ENCODE measurements at places on chromosomes 2 and 18.

GRCh38 chr2:36423172-36423571 is 67.6 kb downstream of the CRIM1 start:
- no peak for DNase-seq

DNA sequence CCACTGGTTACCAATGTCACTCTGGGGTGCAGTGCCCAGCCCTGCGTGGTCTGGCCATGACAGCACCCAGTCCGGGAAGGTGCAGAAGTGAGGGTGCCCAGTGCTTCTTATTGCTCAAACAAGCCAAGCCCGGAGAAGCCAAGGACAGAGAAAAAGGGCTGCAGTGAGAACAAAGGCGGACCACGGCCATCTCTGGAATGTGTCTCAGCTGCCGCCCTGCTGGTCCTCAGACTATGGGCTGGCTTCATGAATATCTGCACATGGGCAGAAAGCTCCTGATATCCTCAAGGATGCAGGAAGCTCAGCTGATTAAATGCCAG is 28.7 kb downstream of the COPS9 start:
- DNase-seq: no peak

DNA sequence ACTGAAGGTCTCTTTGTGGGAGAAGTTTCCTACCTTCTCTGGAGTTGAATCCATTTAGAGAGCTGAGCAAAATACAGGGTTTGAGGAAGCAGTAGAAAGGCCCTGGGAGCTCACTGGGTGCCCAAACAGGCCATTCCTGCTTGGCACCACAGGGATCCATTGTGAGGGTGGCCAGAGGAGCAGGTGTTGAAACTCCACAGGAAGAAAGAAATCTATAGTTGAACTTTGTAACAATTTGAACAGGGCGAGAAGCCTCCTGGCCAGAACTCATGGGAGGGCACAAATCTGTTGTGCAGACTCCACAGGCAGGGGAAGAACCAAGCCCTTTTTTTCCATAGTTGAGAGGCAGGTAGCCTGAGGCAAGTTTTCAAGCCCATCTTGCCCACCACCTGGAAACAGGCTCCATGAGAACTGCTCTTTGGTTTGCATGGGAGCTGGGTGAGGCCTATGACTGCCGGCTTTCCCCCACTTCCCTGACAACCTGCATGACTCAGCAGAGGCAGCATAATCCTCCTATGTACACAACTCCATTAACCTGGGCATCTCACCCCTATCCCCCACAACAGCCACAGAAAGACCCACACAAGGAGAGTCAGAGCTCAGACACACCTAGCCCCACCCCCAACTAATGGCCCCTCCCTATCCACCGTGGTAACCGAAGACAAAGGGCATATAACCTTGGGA is 1053.0 kb downstream of the TSN start:
- no peak for DNase-seq

DNA sequence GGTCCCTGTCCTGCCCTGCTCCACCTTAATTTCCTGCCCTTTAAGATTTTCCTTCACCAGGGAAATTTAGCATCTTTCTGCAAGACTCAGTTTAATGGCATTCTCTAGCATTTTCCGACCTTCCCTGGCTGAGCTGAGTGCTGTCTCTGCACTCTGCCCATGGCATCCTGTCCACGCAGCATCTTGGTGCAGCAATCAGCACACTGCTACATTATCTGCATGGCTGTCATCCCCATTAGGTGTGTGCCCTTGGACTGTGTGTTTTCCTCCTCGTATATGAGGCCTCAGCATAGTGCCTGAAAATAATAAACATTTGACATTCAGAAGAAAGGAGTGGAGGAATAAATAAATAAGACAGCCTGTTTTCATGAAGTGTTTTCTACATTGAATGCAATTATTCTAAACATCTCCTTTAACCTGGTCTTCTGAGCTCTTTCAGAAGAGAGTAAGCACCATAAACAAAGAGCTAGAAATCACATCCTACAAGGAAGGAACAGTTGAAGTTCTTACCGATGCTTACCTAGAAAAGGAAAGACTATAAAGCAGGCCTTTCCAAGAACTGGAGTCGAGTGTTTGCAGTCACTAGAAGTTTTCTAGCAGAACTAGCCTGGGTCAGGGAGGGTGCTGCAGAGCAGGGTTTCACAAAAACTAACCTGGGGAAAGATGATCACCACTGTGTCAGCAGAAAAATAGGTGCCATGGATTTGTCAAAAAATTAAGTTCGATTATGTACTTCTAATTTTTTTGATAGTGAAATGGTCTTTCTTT is 131.4 kb upstream of the ITGB6 start:
- DNase-seq: no peak

DNA sequence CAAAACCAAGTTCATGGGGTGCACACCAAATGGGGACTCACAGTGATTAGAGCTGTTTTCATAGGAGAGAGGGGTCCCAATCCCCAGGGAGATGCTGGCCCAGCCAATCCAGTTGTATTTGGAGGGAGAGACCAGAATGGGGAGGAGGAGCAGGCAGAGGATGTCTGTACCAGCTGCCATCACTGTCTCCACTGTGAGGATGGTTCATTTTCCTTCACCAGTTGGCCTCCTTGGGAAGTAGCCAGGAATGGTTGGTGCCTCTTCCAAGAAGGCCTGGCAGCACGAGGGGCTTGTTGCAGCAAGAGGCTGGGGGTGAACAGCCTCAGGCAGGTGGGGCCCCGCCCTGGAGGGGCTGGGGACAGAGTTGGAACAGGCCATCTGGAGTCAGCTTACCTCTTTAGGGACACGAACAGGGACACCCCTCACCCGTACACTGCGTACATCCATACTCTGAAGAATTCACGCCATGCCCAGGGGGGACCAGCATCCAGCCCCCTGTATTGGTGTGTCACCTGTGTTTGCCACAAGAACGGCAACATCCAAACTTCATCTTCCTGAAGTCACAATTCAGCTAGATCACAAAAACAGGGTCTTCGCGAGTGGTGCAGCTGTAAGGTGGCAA is 161.7 kb upstream of the ZNF236 start:
- DNase-seq: no peak

GRCh38 chr2:105789745-105790460 is 45.2 kb downstream of the NCK2 start:
- peak; percentile 34 for DNase-seq

DNA sequence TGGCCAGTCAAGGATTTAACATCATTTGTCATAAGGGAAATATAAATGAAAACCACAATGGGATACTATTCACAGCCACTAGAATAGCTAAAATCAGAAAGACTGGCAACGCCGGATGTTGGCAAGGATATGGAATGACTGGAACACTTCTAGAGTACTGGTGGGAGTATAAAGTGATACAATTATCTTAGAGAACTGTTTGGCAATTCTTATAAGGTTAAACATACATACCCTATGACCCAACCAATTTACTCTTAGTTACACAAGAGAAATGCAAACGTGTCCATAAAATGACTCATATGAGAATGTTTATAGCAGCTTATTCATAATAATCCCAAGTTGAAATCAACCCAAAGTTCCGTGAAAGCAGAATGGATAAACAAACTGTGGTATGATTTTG is 35.1 kb downstream of the MAPK4 start:
- DNase-seq: no peak

DNA sequence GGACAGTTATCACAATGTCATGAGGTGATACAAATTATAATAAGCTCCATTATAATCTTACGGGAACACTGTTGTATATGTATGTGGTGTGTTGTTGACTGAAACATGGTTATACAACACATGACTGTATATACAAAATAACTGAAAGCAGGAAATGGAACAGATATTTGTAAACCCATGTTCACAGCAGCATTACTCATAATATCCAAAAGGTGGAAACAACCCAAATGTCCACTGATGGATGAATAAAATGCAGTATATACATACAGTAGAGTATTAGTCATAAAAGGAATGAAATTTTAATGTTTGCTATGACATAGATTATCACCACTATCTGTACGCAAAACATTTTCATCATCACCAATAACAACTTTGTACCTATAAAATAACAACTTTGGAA is 107.3 kb downstream of the USP34 start:
- DNase-seq: no peak

GRCh38 chr2:119260646-119261492 is 37.2 kb downstream of the STEAP3 start:
- no peak for DNase-seq

DNA sequence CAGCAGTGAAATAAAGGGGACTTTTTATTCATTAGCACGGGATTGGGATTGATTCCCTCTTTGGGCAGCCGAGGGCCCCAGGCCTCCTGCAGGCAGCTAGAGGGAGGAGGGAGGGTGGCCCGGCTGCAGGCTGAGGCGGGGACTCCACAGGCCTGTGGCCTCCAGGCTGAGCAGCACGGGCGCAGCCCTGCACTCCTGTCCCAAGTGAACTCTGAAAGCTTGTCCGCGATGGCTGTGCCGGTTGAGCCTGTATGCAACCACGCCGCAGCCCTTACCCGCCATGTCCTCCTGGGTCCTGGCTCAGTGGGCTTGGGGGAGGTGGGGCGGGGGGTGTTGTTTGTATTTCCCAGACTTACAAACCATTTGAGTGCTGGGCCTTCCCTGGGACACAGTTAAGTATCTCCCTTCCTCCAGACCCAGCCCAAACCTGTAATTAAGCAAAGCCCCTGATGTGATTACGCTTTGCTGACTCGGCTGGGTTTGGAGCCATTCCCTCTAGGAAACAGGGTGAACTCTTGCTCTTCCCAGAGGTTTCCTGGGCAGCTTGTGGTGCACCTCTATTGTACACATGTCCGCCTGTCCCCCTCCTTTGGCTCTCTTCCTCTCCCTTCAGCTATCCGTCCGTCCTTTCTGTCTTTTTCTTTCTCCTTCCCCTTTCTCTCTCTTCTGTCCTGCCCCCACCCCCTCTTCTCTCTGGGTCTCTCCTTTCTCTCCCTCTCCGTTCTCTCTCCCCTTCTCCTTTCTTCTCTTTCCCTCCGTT is 5.3 kb downstream of the GLI2 start:
- DNase-seq: no peak

- no peak for DNase-seq
Observed at GRCh38 chr2:85903849-85904248, 15.1 kb upstream of the ST3GAL5 start.

- DNase-seq: no peak
Observed at GRCh38 chr2:232211743-232212686, 166.5 kb upstream of the ALPP start.

DNA sequence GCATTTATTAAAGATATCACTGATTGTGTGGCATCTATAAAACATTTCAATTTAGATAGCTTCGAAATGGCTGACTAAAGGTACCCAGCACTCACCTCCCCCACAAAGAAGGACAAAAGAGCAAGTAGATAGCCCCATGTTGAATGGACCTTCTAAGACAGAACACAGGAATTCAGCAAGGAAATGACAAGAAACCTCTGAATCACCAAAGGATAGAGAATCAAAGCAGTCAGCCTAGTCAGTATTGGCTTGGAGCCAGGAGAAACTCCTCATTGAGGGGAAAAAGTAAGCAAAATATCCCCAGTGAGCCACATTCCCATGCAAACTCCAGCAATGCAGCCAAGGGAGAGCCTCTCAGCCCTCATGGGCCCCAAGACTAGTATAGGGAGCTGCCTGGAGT is 113.7 kb downstream of the BARD1 start:
- no peak for DNase-seq

DNA sequence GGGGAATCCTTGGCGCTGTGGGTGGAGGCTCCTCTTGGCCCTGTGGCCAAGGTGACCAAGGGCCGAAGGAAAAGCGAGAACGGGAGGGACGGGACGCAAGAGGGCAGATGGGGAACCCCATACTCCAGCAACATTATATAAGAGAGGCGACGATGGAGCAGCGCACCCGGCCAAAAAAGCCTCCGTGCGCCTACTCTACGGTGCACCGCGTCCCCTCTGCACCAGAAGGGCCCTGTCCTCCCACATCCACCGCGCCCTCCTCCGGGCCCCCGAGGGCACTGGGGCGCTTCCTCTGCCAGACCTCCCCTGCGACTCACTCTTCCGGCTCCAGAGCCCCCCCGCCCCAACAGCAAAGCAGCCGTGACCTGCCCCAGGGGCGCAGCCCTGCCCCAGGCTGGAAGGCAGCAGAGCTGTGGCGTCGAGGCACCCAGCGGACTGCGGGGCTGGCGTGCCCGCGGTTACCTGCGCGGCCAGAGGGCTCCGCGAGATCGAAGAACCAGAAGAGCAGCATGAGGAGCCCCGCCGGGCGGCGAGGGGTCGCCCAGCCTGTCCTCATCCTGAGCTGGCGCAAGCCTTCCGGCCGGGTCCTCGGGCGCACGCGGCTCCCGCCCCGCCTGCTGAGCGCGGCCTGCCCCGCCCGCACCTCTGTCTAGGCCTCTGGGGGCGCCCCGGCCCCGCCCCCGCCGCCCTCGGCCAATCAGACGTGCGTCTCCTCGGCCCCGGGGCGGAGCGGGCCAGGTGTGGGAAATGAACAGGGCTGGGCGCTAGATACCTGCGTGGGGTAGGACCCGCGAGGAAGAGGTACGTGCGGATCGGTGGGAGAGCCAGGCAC is 106.3 kb upstream of the CD302 start:
- peak; percentile 91 for DNase-seq

DNA sequence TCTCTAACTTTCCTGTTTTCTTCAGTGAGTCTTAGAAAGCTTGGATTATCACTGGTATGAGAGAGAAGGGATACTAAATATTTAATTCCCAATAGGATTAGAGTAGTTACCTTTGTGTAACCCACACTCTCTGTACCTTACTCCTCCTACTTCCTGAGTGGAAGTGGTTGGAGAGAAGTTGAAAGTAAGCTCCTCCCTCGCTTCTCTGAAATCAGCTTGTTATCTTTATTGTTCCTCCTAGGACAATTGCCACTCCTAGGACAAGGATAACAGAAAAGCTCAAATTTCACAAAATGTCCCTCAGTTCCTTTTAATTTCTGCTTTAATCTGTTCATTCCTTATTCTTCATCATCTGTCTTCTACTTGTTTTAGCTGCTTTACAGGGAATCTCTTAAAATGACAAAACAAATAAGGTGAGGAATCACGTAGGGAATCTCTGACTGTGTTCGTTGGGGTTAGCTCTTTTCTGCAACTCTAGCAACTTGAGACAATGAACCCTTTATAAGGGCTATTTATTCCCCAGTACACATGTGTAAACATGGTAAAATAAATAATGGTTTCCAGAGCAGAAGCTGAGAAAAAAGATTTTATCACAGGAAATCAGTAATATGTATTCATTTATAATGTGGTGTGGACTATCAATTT is 8.6 kb downstream of the ITPRID2 start:
- no peak for DNase-seq

DNA sequence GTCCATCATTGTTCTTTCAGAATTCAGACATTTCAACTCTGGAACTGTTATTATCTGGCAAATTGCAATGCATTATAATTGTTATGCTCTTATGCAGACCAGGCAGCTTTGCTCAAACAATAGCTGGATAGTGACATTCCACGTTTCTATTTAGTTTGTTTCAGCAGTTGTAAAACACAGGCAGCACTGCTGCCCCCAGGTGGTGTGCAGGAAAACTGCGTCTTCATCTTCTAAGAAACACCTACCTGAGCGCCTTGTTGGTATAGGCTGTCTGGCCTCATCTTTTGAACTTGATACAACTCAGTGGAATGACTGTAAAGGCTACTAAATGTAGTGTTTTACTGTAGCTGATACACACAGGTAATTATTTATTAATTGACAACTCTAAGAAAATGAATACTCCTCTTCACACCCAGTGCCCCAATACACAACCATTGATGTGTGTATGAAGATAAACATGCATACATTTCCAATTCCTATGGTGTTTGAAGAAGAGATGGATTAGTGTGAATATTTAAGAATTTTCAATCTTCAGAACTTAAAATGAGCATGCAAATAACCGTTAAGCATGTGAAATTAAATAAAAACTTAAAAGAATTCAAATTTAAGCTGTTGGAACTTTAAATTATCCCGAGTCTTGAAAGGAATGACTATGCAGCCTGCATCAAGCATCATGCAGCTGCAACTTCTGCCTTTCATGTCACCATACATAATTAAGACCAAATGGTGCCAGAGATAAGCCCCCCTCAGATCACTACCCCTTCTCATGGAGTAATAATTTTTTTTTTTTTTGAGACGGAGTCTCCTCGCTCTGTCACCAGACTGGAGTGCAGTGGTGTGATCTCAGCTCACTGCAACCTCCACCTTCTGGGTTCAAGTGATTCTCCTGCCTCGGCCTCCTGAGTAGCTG is 85.6 kb downstream of the CD8B2 start:
- no peak for DNase-seq

All from GM20000 (cell line).